Fibroblast of villous mesenchyme (primary cell): ENCODE measurements at places on chromosomes 4 and X. TPM values are rescaled to one million over a fixed set of nuclear protein-coding genes. Genes with fewer than 3 reads are reported as not detected.

DNA sequence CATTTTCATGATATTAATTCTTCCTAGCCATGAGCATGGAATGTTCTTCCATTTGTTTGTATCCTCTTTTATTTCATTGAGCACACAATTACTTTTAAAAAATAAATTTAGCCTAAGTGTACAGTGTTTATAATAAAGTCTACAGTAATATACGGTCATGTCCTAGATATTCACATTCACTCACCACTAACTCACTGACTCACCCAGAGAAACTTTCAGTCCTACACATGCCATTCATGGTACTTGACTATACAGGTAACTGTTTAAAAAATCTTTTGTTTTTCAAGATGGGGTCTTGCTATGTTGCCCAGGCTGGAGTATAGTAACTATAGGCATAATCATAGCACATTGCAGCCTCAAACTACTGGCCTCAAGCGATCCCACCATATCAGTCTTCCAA is 348.1 kb downstream of the RAPGEF2 start:
- DNase-seq, result no peak

DNA sequence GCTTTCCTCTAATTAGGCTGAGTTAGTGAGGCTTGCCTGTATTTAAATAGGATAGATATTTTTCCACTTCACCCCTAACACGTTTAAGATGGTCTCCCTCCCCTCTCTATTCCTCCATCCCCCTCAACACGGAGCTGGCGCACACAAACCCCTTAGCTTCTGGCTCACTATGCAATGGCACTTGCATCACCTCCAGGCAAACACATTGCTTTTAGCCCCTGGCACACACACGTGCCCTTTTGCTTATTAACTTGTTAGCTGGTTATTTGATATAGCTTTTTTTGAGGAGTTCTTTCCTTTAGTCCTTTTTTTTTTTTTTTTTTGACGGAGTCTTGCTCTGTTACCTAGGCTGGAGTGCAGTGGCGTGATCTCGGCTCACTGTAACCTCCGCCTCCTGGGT is 94.3 kb downstream of the HDAC8 start:
- DNase-seq, result no peak

DNA sequence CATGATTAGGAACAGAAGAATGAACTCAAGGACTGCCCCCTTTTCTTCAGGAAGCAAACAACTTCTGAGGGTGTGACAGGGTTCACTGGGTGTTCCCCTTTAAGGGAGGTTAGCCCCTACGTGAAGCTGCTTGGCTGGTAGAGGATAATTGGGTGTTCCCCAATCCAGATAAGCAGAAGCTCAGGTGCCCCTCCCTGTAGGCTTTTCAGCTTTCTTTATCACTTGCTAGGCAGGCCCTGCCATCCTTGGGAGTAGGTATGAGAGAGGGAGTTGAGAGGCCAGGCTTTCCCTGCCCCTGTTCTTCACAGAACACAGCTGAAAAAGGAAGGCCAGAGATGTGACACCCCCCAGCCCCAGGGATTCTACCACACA is 44.2 kb downstream of the RTL9 start:
- DNase-seq, result no peak

- no peak for DNase-seq
These were observed 2.4 kb downstream of the DNAJB14 start for GRCh38 chr4:99943904-99944437.

DNA sequence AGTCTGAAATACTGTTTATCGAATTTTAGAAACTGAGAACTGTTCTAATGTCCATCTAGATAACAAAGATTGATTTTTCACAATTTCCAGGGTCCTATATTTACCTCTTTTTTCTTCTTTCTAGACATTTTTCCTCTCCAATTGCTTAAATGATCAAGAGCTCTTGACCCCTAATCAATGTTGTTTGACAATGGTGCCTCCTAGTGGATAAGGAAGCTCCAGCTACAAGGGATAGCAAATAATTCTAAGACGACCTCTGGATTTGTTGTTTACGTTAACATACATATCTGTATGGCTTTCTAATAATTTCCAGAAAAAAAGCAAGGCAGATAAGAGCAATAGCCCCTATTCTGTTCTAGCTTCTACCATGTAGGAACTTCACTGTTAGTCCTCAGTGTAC is 35.8 kb downstream of the GPR82 start:
- DNase-seq, result peak; percentile 52

SMS gene
- total RNA-seq, result 133 and 190 TPM in 2 replicates

GRCh38 chr4:81903212-81903611 is 431.5 kb upstream of the RASGEF1B start:
- DNase-seq, result no peak

- no peak for DNase-seq
These were observed 1.3 kb downstream of the ASB12 start for GRCh38 chrX:64229154-64229553.

GRCh38 chr4:3285558-3286334 is 7.1 kb upstream of the RGS12 start:
- DNase-seq, result peak; percentile 54
